ENCODE measurements at places on chromosomes 11 and 22.

DNA sequence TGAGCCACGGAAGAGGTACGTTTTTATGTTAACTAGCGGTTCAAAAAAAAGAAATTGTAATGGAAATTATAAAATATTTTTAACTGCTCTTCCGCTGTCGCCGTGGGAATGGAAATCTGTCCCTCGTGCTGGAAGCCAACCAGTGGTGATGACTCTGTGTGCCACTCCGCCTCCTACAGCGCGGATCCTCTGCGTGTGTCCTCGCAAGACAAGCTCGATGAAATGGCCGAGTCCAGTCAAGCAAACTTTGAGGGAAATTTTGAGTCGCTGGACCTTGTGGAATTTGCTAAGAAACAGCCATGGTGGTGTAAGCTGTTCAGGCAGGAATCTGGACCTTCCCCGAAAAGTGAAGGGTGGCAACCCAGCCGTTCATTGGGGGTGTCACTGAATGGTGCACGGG lies 2.9 kb upstream of the CBX7 start:
- DNase-seq = no peak

- no peak for DNase-seq
Observed at GRCh38 chr11:126765196-126765595, 235.4 kb downstream of the KIRREL3 start.

DNA sequence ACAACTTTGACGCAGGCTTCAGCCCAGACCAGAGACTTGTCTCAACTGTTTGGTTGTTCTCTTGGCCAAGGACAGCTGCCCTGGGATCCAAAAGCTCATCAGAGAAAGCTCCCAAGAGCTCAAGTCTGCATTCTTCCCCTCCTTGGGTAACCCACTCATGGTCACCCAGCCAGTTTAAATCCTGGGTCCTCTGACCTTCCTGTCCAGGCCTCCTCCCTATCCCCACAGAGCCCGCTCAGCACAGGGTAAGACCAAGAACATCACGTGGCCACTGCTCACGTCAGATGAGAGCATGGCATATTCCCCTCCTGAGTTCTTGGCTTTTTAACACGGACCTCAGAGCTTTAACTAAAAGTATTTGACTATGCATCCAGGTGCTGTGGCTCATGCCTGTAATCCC lies 25.8 kb downstream of the TSKU start:
- no peak for DNase-seq

DNA sequence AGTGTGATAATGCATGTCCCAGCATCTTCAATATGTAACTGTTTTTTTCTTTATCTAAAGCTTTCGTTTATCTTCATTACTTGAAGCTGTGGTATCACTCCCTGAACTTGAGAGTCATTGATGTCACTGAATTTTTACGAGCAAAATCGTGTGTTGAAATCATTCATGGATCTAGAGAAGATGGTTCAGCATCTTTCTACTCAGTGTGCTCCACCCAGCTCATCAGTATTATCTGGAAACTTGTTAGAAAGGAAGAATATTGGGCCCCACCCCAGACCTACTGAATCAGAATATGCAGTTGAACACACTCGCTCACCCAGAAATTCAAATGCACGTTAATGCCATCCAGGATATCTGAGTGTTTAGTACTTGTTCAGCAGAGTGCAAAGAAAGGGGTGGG lies 8.3 kb downstream of the CDON start:
- DNase-seq = no peak

DNA sequence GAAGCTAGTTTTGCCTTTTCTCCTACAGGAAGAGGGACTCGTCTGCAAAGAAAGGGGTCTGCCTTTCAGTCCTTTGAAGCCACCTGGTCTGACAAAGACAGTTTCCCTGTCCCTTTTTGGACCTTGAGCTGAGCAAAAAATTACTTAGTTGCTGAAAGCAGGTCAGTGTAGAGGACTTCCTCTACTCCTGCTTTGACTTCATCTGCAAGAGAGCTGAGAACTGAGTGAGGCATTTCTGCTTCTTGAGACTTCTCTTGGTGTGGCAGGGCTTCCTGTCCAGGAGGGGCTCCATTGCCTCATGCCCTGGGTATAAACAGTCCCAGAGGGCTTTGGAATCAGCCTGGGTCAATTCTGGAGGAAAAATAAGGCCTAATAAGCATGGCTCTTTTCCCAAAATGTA lies 73.1 kb downstream of the ZNRF3 start:
- DNase-seq = no peak

DNA sequence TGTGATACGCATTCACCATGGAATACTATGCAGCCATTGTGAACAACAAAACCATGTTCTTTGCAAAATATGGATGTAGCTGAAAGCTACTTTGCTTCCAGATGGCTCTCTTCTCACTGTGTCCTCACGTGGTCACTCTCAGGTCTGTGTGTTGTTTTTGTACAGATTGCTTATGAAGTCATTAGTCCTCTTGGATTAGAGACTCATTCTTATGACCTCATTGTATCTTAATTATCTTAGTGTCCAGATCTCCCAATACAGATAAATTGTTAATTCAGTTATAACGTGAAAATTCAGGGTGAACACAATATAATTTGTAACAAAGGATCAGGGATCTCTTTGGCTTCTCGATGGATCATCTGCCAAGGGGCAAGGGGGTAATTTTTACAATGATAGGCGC lies 100.4 kb upstream of the TOP3B start:
- no peak for DNase-seq

- no peak for DNase-seq
Observed at GRCh38 chr22:22942511-22943329, 55.1 kb downstream of the IGLL5 start.

DNA sequence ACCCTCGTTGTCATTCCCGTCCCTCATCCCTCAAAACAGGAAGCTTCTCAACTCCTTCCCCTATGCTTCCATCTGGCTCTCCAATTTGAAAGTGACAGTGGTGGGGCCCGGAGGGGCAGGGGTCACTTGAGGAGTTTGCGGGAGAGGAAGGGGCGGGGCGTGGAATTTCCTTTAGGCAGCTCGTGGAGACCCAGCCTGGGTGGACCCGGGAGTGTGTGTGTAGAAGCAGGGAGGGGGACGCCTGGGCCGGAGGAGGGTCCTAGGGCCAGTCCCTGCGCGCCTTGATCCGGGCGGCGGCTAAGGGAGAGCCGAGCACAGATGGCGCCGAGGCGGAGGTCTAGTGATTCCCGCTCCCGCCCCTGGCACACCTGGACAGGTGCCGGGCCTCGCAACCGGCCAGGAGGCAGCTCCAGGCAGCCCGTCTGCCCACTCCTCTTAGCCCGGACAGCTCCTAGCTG lies 7.8 kb upstream of the PAX6 start:
- no peak for DNase-seq

- DNase-seq = no peak
Observed at GRCh38 chr11:6319001-6319703, 1.1 kb downstream of the CAVIN3 start.

DNA sequence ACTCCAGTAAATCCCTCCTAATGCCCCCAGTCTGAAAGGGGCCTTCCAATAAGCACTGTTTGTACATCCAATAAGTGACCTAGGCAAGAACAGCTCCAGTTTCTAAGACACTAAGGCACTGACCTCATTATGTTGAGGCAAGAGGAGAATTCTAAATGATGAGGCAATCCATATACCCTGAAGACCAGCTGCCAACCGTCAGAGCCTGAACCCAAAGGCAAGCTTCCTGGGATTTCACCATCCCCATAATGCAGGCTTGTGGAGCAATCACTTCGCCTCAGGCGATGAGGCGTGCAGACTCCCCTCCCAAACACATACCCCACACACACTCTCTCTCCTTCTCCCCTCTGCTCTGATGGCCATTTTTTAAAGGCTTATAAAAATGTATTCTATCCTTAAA lies 49.5 kb downstream of the LGR4 start:
- DNase-seq = peak; percentile 73

- DNase-seq = no peak
Observed at GRCh38 chr22:23576681-23577080, 3.4 kb downstream of the IGLL1 start.

- peak; percentile 14 for DNase-seq
Observed at GRCh38 chr22:33579448-33580093, 340.7 kb downstream of the LARGE1 start.

DNA sequence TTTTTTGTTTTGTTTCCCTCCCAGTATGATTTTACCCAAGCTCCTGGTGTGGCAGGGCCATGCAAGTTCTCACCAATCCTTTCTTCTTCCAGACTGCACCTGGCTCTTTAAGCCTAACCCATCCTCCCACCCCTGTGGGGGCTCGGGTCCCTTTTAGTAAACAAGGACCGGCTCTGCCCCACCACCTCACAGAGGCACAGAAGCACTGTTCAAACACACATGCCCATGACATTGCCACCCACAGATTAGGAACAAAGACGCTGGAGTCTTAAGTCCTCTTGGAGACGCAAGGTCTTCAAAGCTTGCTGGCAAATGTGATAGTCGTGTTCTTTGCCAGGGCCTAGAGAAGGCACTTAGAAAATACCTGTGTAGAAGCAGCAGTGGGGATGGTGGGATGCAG lies 18.9 kb downstream of the UQCR10 start:
- DNase-seq = no peak

- DNase-seq = no peak
Observed at GRCh38 chr11:71185411-71185810, 67.0 kb downstream of the SHANK2 start.

GRCh38 chr11:123581651-123582399 lies 72.6 kb downstream of the SCN3B start:
- no peak for DNase-seq

DNA sequence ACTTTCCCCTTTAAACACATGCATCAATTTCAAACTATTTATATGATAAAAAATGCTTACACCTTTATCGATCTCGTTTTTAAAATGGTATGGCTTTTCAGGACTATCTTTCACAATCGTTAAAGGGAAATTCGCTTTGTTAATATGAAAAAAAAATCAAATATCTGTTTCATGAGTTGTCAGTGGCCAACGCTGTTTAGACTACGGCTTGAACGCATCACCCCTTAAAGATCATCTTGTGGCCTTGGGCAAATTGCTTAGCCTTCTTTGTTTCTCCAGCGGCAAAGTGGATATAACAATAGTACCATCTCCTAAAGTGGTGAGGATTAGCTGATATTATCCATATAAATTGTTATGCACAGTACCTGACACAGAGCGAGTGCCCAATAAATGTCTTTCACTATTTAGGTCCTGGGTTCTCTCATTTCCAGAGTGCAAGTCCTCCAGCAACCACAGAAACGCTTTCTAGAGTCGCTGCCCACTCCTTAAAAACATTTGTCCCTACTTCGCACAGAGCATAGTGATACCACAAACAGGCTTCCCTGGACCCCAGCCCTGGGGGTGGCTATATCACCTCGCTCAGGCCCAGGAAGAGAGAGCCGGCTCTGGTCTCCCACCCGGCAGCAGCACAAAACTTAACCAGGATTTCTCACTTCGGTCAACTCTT lies 904 bp downstream of the SLC35F2 start:
- no peak for DNase-seq

DNA sequence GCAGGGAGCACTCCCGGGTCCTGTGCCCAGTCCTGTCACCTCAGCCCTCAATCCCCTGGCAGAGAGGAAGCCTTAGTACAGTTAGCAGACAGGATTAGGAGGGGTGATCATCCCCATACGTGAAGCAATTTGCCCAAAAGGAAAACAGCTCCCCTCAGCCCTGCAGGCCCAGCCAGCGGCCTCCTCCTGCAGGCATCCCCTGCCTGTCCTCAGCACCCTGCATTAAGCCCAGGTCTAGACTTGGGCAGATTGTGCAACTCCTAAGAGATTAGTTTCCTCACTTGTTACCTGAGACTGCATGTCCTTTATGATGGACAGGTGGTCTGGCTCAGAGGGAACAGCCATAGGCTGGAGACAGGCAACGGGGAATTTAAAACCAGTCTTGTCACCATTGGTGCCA lies 95.5 kb upstream of the TMEM45B start:
- peak; percentile 33 for DNase-seq

GRCh38 chr22:23072077-23072910 lies 2.0 kb downstream of the GNAZ start:
- no peak for DNase-seq

- DNase-seq = no peak
Observed at GRCh38 chr11:72635933-72636332, 38.3 kb downstream of the PDE2A start.

DNA sequence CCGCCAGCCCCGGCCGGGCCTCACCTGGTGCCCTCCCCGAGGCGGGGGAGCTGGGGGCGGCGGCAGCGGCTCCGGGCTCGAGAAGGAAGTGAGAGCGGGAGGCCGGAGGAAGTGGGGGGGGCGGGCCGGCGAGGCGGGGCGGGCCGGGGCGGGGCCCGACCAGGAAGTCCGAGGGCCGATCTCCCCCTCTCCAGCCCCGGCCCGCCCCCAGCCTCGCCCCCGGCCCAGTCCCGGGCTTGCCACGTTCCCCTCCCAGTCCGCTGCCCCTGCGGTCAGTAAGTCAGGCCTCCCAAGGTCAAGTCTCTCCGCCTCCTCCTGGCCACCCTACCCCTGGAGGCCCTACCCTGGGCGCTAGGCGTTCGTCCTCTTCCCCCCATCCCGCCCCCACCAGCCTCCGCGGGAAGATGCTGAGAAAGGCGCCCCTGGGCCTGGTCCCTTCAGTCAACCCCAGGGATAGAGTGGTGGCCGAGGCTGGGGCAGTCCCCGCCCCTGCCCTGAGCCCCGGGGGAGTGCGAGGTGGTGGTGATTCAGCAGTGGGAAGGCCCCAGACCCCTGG lies at the start of gene RHOG:
Gene RHOG, minus strand, starts transcription at position 90 of the 556 bp plus-strand sequence. CDS start 12,821 bp downstream, outside the sequence.
- no peak for DNase-seq

DNA sequence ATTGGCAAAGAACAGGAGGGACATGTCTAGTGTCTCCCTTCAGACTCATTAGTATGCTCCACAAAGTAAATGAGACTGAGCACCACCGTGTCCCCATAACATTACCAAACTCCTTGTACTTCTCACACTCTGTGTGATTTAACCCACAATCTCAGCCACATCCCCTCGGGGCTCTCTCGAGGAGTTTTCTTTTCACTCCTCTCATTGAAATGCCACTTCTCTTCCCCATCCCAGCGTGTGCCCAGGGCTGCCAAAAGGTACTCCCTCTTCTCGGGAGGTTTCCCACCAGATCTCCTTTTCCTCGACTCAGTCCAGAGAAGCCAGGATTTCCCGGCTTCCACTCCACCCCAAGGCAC lies 1.1 kb downstream of the RBFOX2 start:
- DNase-seq = no peak

GRCh38 chr22:49992921-49993648 lies 19.5 kb downstream of the IL17REL start:
- no peak for DNase-seq

- no peak for DNase-seq
Observed at GRCh38 chr11:15307619-15308024, 192.9 kb downstream of the INSC start.

All from NCI-H2107 (cell line).